ENCODE measurements at places on chromosomes 1 and 21.

- DNase-seq: no peak
These were observed 27.8 kb downstream of the IRF2BP2 start for GRCh38 chr1:234582186-234582585.

DNA sequence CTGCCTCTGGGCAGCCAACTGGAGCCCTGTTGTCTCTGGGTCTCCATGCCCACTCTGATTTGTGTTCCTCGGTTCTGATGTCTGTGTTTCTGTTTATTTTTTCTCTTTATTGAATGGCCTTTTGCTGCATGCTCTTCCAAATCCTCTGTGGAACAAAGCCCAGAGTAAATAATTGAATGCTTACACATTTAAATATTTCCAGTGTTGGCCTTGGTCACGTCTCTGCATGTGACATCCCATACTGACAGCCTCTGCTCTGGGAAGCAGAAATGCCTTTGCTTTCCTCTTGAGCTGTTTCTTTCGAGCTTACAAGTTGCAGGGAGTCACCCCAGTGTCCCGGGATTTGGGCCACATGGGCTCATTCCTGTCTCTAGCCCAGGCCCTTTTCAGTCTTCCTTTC lies 267.9 kb downstream of the PTPRU start:
- no peak for DNase-seq

DNA sequence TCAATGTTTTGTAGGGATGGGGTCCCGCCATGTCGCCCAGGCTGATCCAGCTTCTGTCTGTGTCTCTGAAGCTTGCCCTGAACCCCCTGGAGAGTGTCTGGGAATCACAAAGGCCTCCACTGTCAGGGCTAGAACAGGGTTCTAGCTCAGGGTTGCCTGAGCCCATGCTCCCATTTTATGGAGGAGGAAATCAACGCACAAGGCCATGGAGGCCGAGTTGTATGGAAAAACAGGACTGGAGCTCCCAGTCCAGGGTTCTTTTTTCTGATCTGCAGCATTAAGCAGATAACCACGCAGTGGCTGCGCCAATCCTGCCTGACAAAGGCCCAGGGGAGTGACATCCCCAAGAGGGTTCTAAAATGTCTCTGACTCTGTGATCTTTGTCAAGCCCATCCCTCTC lies 67.6 kb upstream of the NBPF3 start:
- DNase-seq: no peak

DNA sequence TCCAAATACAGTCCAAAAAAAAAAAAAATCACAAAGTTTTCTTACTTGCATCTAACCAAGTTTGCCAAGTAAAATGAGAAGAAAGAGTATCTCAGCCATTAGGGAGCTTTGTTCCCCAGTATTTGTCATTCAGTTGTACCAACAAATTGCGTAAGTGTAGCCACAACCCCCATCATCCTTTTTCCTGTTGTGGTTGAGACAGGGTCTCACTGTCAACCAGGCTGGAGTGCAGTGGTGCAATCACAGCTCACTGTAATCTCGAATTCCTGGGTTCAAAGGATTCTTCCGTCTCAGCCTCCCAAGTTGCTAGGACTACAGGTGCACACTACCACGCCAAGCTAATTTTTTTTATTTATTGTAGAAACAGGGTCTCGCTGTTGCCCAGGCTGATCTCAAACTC lies 9.5 kb downstream of the STX6 start:
- DNase-seq: no peak

- no peak for DNase-seq
These were observed 32.9 kb downstream of the TP73 start for GRCh38 chr1:3685222-3685621.

DNA sequence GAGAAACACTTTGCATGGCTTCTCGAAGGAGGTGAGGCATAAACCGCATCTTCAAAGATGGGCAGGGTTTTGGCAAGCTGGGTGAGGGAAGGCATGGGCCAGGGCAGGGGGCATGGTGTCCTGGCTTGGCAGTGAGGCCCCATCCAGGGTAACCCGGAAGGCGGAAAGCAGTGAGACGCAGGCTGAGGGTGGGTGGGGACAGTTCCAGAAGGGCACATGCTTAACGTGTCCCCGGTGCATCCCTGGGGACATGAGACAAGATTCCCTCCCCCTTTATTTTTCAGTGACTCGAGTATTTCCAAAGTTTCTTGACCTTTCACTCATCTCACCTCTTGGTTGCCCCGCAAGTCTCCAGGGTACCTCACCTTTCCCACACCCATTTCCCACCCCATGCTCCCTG lies 122.8 kb upstream of the SLC25A33 start:
- no peak for DNase-seq

DNA sequence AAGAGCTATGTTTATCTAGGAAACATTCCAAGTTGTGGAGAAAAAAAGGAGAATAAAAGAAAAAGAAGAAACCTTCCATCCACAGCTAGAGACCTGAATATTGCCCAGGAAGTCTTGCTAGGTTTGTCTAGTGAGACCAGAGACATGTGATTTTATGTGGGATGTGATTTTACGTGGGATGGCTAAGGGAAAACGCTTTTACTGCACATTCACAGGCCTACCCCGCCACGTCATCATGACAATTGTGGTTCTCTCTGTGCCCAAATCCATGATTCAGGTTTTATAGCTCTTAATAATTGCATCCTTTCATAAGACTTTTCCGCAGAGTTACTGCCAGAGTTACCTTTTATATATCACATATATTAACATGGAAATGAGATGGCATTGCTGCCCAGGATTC lies 86.4 kb upstream of the SSX2IP start:
- no peak for DNase-seq

DNA sequence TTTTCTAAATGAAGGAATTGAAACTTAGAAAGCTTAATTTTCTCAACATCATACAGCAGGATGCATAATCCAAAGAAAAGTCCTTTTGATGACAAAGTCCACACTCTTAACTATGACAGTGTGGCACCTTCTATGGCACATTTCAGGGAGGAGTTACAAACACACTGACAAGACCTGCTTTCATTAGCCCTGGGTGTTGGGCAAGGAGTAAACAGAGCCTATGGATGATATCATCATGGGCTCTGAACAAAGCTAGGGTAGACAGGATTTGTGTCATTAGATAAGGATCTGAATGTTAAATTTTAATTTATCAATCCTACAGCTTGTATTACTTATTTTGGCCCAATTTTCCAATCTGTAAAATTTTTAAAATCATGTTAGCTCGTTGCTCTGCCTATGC lies 62.6 kb upstream of the DENND1B start:
- no peak for DNase-seq

- DNase-seq: no peak
These were observed 7.0 kb upstream of the KCNE1 start for GRCh38 chr21:34519016-34519415.

DNA sequence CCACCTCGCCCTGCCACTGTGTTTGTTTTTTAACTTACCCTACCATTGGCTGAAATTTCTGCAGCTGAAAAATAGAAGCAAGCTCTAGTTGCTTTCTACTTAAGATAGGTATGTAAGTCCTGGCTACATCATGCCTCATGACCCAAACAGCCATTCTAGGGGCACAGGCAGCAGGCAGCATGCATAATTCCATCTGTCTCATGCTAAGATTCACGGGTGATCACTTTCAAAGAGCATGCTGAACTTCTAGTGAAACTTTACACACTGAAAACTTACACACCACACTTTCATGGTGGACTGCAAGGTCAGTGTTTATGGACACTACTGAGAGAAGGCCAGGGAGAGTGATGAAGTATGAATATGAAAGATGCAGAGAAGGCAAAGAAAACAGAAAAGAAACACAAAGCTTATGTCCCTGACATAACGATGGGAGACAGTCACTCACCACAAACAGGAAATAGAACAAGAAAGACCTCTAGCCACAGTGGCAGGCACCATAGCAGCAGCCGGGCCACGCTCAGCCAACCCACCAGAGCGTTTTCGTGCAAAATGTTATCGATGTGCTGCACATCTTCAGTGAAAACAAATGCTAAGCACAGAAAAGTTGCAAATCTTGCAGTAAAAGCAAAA lies 102.3 kb upstream of the TIAM1 start:
- peak; percentile 3 for DNase-seq

DNA sequence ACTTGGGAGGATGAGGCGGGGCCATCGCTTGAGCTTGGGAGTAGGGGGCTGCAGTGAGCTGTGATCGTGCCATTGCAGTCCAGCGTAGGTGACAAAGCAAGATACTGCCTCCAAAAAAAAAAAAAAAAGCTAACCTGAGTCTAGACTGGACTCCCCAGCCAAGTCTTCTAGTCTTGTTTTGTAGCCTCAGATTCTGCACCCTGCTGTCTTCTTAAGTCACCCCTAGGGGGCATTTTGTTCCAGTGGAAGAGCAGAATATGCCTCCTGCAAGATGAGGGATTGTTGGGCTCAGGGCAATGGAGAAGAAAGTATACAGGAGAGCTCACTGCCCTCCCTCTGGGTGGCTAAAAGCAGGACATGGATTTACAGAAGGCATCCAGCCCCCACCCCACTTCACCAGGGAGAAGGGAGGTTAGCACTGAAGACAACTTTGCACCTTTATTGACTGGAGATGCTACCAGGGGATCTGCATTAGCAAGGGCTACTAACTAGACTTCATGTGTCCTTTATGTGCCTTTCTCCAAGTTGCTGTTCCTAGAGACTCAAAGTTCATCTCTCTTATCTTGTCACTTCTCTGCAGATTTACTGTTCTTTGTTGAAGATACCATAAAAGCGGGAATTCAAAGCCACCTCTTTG lies 15.3 kb upstream of the RNF187 start:
- no peak for DNase-seq

GRCh38 chr1:46690931-46691421 lies 19.3 kb downstream of the TEX38 start:
- DNase-seq: no peak

- DNase-seq: no peak
These were observed 1.8 kb downstream of the ZNF362 start for GRCh38 chr1:33257772-33258712.

GRCh38 chr1:205978676-205979075 lies 24.5 kb downstream of the RAB7B start:
- DNase-seq: no peak

GRCh38 chr1:151936653-151937052 lies 27.3 kb upstream of the THEM4 start:
- no peak for DNase-seq

GRCh38 chr1:192620071-192620635 lies 15.8 kb upstream of the RGS13 start:
- DNase-seq: no peak

GRCh38 chr1:185363205-185363604 lies 46.2 kb upstream of the IVNS1ABP start:
- DNase-seq: no peak

DNA sequence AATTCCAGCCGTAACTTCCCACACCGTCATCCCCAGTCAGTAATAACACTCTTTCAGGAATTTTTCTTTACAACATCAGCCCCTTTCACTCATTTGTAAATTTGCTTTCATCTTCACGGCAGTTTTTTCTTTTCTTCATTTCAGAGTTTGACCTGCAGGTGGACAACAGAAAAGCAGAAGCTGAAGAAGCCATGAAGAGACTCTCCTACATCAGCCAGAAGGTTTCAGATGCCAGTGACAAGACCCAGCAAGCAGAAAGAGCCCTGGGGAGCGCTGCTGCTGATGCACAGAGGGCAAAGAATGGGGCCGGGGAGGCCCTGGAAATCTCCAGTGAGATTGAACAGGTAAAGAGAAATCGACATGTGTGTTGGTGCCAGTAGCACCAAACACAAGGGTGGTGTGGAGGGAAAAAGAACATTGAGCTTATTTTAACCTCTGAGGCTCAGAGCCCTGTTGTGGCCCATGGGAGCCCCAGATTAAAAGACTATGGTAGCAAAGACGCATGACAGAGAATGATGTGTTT lies 53.2 kb downstream of the LAMC2 start:
- no peak for DNase-seq

GRCh38 chr1:172909606-172910326 lies 141.0 kb downstream of the TNFSF18 start:
- DNase-seq: no peak

GRCh38 chr1:236396665-236397043 lies 2.6 kb downstream of the EDARADD start:
- DNase-seq: no peak

- DNase-seq: peak; percentile 30
These were observed 85.4 kb upstream of the OLIG2 start for GRCh38 chr21:32940079-32941014.

DNA sequence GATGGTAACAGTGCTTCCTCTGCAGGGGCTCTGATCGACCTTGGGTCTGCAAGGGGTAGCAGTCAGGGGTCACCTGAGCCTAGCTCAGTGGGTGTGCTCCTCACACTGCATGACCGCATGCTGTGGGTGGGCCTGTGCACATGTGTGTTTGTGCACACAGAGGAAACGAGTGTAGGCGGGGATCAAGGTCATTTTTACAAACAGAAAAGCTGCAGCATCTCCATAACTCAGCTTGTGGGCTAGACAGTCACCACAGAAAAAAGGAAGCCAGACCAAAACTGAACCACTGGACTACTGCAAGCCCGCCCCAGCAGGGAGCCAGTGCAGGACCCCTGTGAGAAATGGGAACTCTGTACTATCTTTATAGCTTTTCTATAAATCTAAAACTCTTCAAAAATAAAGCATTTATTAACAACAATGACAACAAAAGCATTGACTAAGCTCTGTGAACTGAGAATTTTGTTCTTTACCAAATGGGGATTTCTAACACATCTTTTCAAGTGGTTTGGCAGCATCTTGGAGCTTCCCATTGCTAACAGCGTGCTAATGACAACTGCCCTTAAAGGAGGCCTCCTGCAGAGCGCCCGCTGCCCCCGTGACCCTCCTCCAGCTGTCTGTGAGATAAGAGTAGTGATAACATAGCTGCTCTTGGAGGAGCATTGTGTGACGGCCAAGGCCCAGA lies 19.9 kb upstream of the NEK2 start:
- DNase-seq: no peak

DNA sequence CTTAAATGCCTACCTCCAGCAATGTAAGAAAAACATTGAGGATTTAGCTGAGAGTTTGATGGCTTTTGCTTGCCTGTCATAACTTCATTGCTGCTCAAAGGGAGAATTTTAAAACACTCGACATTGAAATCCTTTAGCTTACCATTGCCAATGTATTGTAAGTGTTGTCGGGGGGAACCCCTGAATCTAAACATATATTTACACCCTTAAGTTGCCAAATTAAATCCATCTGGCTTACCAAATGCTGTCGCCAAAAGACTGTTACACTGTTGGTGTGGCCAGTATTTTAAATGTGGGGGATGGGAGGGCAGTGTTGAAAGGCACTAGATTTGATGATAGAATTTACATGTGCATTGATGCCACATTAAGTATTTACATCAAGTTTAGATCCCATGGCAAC lies 24.9 kb upstream of the C1orf105 start:
- DNase-seq: no peak

- DNase-seq: no peak
These were observed 1.6 kb upstream of the LEFTY1 start for GRCh38 chr1:225890346-225891228.
